NCI-H460 (cell line): ENCODE measurements at places on chromosomes 2 and 18.

DNA sequence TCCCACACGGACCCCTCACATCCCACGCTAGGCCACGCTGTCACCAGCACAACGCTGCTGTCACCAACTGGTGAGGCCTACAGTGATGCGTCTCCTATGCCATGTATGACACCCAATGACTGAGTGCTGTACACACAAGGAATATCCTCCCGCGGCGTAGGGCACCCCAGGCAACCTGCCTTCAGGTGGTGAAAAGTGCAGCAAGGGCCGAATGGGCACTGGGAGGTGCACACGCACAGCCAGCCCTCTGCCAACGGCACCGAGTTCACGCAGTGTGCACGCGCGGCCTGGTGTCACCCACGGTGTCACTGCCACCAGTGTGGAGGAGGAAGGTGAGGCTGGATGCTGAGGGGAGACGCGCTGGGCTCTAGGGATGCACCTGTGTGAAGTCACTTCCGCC lies 4.5 kb downstream of the HS1BP3 start:
- no peak for DNase-seq

- DNase-seq: no peak
These were observed 38.0 kb downstream of the RHBDD1 start for GRCh38 chr2:226873826-226874225.

DNA sequence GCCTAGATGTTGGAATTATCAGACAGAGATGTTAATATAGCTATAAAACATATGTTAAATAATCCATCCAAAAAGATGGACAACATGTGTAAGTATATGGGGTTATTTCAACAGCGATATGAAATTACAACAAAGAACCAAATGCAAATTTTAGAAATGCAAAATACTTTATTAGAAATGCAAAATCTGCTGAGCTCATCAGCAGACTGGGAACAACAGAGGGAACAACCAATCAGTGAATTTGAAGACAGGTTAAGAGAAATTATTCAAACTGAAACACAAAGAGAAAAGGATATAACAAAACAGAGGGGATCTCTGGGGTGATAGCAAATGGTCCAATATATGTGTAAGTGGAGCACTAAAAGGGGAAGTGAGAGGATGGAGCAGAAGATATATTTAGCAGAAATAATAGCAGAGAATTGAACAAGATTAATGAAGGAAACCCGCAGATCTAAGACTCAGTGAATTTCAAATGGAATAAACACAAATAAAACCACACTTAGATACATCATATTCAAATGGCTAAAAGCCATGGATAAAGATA lies 13.5 kb upstream of the HS6ST1 start:
- DNase-seq: no peak

DNA sequence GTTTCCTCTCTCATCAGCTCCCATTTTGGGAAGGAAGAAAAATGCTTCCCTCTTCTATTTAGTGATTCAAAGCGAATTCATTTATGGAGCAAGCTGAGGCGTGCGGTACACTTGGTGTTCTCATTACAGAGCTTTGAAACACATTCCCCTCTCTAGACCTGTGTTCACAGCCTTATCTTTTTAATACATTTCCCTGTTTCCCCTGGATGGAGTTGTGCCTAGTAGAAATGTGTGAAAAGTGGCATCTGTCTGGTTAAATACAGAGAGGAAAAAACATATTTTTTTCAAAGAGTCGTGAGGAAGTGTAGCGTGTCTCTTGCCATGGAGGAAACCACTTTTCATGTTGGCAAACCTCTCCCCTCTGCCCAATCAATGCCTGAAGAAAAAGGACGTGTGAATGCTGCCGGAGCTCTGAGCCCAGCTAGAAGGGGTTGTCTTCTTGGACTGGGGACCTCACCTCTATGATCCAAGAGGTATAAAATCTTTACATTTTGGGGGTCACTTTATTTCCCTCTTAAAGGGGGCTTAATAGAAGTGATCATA lies 52.4 kb downstream of the DPP4 start:
- DNase-seq: no peak

DNA sequence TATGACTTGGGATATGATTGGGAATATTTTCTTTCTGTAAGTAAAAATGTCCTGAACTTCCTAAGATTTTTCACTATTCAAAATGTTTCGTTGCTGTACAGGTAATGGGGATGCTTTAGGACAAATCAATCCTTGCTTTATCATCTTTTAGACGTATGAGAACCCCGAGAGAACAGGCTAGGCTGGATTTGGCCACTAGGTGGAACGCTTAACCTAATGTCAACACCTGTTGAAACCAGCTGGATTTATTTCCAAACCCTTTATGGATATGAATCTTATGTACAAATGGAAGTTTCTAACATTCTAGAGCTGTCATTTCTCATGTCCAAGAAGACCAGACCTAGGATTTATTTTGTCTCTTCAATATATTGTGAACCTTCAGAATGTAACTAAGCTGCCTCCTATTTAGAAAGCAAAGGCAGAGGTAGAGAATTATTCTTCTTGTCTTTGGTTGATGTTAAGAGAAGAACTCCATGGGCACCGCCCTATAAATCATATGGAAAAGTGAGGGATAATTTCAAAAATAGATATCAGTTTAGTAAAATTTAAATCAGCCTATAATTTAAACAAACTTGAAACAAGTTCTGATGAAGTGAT lies 96.7 kb downstream of the PMAIP1 start:
- peak; percentile 48 for DNase-seq
